Sigmoid colon (tissue), 7 donors: ENCODE measurements at places on chromosomes 2 and 18. TPM values are rescaled to one million over a fixed set of nuclear protein-coding genes. Genes with fewer than 3 reads are reported as not detected.

The OR6B2 gene
- not detected for polyA plus RNA-seq

The ACADL gene
- polyA plus RNA-seq = 0.60 TPM

The SERPINB11 gene
- polyA plus RNA-seq = not detected

The CYBRD1 gene
- polyA plus RNA-seq = 7.6 TPM

The USP40 gene
- 9.6 TPM for polyA plus RNA-seq

The LYG1 gene
- polyA plus RNA-seq = 2.0 TPM

DNA sequence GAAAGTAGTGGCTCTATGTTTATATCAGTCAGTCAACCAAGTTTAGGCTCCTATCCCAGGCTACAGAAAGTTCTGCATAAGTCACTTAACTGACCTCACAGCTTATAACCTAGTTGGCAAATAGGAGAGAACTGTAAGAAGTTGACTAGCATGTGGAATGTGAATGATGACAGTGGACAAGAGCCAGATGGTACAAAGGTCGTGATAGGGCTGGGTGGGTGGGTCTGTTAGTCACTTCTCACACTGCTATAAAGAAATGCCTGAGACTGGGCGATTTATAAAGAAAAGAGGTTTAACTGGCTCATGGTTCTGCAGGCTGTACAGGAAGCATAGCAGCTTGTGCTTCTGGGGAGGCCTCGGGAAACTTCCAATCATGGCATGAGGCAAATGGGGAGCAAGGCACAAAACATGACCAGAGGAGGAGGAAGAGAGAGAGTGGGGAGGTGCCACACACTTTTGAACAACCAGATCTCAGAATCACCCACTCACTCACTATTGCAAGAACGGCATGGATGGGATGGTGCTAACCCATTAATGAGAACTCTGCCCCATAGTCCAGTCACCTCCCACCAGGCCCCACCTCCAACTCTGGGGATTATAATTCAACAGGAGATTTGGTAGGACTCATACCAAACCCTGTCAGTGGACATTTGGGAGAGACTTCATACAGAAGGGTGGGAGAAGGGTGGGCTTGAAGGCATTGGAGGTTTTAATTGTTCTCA lies 68.8 kb downstream of the LTBP1 start:
- H3K4me3 ChIP-seq = no peak overlapping the region
- H3K36me3 ChIP-seq = no peaks in the 10 kb centered on the region
- H3K4me1 ChIP-seq = no peaks in the 10 kb centered on the region
- no peak overlapping the region for H3K27ac ChIP-seq
- no peaks in the 10 kb centered on the region for H3K27me3 ChIP-seq

DNA sequence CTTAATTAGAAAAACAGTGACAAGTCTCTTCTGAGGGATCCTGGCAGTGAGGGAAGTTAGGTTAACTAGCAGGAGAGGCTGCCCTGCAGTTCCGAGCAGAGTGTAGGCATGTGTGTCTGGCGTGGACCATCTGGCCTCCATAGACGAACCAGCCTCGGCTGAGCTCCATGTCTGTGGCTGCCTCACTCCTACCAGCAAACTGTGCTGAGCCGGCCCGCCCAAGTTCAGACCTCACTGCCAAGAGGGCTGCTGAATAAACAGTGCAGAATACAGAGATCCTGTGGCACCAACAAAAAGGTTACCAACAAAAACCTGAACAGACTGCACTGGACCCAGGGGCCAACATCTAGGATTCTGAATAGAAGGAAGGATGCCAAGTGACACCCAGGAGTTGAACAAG lies 27.3 kb downstream of the INO80C start:
- DNase-seq = no peak
- no peaks in the 10 kb centered on the region for H3K27me3 ChIP-seq
- no peak overlapping the region for H3K4me3 ChIP-seq

DNA sequence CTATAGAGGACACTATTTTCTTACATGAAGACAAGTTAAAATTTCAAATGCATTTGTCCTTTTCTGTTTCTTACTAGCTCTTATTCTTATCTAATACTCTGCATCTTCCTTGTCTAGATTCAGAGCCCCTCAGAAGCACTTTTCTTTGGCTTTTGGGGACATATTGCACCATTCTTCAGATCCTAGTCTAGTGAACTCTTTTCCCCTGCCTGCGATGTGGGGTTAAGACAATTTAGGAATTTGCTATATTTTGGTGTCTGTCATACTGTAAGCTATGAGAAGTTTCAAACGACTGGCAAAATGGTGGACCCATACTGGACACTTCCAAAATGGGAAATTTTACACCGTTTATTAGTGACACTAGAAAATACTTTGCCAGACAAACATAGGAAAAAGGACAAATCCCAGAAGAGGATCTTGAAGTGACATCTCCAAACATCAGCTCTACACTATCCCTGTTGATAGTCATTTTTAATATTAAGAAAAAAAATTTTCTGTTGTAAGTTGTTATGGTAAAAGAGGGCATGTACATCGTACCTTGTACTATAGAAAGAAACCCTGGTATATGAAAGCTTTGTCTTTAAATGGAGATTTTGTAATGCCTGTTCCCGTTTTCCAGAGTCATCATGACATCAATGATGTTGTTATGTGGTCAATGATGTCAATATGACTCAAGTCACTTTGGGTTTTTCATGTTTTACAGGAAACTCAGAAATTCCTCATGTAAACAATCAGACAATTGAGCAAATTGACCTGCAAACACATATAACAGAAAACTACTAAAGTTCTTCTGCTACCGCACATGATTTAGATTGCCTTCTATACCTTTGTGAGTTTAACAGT lies 4.4 kb upstream of the KYNU start:
- DNase-seq = no peak
- no peaks in the 10 kb centered on the region for H3K4me1 ChIP-seq
- H3K27ac ChIP-seq = no peak overlapping the region
- no peaks in the 10 kb centered on the region for H3K27me3 ChIP-seq

GRCh38 chr2:118791483-118791882 lies 56.0 kb downstream of the EN1 start:
- DNase-seq = no peak
- H3K27ac ChIP-seq = no peak overlapping the region
- no peaks in the 10 kb centered on the region for H3K4me1 ChIP-seq
- H3K36me3 ChIP-seq = no peaks in the 10 kb centered on the region
- H3K27me3 ChIP-seq = no peaks in the 10 kb centered on the region

DNA sequence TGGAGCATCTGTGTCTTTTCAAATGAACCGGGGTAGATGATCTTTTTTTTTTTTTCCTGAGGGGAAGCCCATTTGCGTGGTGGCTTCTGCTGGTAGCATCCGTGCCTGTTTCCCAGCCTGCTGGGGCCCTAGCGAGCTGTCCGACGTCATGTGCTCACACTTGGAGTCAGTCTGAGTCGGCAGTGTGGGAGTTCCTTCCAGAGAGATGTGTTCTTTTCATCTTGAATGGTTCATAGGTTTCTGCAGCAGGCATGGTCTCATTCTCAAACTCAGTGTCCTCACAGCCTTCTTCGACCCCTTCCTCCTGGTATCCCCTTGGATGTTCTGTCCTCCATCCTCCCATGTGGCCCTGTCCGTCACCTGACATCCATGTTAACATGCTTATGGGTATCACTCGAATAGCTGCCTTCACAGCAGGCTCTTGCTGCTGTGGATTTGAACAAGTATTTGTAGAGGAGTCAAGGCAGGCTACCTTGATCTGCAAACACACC lies 51.0 kb downstream of the LDLRAD4 start:
- no peak overlapping the region for H3K4me3 ChIP-seq
- H3K27ac ChIP-seq = peak overlapping the region; percentile 84
- H3K27me3 ChIP-seq = no peaks in the 10 kb centered on the region
- peak; percentile 87 for DNase-seq

GRCh38 chr2:216316743-216317142 lies 55.5 kb downstream of the MARCHF4 start:
- H3K27me3 ChIP-seq = no peaks in the 10 kb centered on the region
- no peak overlapping the region for H3K27ac ChIP-seq
- H3K4me1 ChIP-seq = no peaks in the 10 kb centered on the region
- no peaks in the 10 kb centered on the region for H3K36me3 ChIP-seq

DNA sequence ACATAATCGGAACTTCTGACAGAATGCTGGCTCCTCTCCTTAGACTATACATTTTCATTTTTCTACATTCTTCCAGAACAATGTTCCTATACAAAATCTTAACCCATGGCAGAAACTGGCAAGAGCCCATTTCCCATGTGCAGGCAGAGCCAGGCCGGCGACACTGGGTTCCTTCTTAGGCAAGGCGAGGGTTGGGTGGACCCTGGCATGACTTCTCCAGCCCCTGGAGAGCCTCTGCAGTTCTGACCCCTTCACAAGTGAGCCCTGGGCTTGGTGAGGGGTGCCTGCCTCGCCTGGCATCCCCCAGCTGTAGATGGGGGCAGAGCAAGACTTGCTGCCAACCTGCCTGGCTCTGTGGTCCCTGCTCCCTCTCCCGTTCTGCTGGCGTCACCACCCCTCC lies 5.0 kb downstream of the GYPC start:
- H3K27ac ChIP-seq = peak overlapping the region; percentile 94
- no peak for DNase-seq
- H3K4me1 ChIP-seq = peaks cover 88% of the 10 kb centered on the region
- no peaks in the 10 kb centered on the region for H3K27me3 ChIP-seq

DNA sequence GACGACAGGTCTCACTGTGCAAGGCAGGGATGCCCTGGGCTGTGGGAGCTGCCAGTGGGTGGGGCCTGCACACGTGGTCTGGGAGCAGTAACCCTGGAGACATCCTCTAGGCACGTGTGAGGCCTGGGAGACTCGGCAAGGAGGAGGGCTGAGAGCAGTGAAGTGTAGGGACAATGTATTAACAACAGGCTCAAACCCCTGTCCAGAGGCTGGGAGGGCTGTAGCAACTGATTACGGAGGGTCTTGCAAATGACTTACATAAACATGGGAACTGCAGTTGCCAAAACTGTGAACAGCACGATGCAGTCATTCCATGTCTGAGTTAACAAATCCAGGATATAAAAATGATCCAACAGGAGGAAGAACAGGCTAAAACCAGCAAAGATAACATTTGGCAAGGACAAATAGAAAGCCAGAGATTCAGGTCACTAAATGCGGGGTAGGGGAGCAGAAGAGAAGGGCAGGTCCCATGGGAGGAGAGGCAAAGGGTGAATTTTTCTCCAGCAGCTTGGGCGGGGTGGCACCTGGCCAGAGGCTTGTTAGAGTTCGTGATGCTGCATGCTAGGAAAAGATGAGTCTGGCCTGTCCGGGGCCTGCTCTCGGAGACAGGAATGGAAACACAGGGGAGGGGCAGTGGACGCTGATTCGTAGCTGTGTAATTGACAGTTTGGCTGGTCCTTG lies 44.9 kb downstream of the CYP27C1 start:
- H3K4me1 ChIP-seq = peaks cover 46% of the 10 kb centered on the region
- H3K36me3 ChIP-seq = no peaks in the 10 kb centered on the region
- H3K27ac ChIP-seq = peak overlapping the region; percentile 87
